ENCODE measurements at places on chromosomes 12 and 14.

- no peak for DNase-seq
Observed at GRCh38 chr12:64077922-64078321, 144.2 kb downstream of the KICS2 start.

DNA sequence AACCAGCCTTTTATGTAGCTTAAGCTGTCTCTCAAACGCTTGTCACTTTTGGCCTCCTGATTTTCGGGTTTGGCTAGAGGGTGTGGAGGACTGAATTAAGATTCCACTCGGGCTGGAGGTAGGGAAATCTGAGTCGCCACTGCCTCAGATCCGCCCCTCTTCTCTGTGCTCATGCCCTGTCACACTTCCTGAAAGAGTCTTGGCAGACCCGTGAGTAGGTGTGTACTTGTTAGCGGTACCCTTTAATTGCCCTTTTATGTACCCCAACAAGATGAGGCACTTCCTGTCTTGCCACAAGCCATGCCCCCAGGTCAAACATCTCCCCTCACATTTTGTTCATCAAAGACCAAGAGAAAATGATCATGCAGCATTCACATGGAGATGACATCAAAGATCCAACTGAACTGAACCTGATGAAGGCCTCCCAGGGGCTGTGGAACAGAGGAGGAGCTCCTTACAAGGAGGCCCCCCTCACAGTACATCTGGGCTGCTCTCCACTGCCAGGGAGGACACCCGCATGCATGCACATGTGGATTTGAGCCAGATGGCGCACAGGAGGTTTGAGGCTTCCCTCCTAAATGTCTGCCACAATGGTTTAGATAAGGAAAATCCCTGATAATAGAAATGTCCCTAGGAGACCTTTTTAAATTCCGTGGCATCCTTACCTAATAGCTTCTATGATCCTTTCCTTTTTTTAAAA is 86.5 kb upstream of the CDKN3 start:
- no peak for DNase-seq

- no peak for DNase-seq
Observed at GRCh38 chr12:57380300-57380699, 50.5 kb downstream of the R3HDM2 start.

DNA sequence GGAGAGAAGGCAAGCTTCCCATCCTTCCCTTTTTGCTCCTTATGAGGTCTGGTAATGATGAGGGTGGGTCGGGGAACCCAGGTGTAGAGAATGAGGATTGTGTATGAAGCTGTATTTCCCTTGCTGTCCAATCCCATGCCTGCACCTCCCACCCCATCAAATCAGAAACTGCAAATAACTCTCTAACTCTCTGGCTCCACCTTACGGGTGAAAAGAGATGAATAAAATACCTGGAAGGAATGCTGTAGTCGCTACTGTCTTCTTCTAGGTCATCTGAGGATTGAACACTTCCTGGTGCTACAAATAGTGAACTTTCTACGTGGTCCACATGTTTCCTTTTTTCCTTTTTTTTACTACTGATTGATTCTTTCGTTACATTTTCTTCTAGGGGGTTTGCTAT is 38.9 kb upstream of the DICER1 start:
- DNase-seq, result no peak

GRCh38 chr12:27385766-27386564 is 53.3 kb downstream of the BMAL2 start:
- DNase-seq, result no peak

- peak; percentile 29 for DNase-seq
Observed at GRCh38 chr14:64760146-64760755, 56.0 kb downstream of the PLEKHG3 start.

DNA sequence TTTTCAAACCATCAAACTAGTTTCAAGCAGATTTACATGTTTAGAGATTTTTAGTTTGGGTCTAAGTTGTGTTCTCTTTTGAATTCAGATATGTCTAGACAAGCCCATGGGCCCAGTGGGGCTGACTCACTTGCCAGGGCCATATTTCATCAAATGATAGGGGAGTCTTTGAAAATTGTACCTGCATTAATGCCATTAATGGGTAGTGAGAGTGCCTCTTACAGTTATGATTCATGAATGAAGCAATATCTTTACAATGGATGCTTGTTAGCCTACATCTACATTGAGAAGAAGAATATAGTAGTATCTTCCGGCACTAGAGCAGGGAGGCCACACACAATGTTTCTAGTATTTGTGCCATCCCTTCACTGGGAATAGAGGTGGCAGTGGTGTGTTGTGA is 174.2 kb upstream of the E2F7 start:
- DNase-seq, result no peak

GRCh38 chr12:131672311-131672940 is 38.5 kb upstream of the SFSWAP start:
- no peak for DNase-seq

- DNase-seq, result no peak
Observed at GRCh38 chr14:90518069-90518940, 121.5 kb downstream of the CALM1 start.

DNA sequence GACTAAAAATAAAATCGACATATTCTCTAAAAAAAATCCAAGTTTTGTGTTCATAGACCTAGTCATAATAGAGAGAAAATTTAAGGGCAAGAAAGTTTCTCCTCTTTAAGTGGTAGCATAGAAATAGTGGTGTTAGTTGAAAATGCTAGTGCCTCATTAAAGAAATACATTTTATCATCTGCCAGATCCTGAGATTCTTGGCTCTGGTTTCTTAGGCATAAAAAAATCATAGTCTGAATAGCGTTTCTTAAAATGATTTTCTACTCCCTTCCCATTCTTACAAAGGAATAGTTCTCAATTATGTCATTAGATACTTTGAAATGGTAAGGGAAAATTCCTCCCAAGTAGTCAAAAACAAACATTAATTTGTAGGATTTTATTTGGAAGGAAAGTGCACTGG is 212.8 kb downstream of the NELL2 start:
- no peak for DNase-seq

DNA sequence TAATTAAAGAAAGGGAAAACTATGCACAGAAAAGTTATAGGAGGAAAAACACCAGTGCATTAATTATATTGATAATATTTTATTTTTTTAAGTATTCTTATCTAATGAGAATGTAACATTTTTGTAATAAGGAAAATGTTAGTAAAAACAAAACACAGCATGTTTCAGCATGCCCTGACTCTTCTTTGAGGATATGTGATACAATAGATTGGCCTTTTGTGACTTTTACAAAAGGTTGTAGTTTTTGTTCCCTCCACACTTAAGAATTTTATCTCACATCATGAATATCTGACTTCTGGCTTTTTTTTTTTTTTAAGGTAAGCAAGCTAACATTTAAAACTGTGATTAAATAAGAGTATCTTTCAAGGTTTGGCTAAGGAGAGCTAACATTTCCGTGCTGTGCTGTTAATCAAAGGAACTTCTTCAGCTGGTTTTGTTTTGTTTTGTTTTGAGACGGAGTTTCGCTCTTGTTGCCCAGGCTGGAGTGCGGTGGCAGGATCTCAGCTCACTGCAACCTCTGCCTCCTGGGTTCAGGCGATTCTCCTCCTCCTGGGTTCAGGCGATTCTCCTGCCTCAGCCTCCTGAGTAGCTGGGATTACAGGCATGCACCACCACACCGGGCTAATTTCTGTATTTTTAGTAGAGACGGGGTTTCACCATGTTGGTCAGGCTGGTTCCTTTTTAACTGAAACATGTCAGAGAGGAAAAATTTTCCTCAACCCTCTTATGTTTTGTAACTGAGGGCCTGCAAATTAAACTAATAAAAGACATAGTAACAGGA is 30.8 kb upstream of the RESF1 start:
- no peak for DNase-seq

DNA sequence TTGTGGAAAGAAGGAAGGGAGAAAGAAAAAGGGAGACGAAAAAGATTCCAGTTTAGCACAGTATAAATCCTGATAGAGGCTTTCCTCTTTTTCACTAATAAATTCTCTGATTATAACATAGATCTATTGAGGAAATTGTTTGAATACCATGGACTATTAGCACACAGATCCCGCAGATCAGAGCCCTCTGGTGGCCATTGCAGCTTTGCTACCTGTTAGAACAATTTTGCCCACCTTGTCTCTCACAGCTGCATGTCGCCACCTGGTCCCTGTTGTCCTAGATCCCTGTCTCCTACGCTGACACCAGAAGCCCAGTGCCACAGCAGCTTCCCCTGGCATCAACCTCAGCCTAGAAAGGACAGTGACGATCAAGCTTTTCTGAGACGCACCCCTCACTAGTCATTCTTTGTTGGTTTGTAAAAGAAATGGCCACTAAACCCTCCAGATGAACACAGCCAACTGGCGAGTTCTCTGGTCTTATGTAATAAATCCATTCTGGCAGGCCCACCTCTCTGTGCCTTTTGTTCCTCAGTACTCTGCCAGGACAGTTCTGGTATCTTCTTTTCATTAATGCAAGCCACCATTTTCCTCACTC is 9.9 kb downstream of the GPHB5 start:
- no peak for DNase-seq

DNA sequence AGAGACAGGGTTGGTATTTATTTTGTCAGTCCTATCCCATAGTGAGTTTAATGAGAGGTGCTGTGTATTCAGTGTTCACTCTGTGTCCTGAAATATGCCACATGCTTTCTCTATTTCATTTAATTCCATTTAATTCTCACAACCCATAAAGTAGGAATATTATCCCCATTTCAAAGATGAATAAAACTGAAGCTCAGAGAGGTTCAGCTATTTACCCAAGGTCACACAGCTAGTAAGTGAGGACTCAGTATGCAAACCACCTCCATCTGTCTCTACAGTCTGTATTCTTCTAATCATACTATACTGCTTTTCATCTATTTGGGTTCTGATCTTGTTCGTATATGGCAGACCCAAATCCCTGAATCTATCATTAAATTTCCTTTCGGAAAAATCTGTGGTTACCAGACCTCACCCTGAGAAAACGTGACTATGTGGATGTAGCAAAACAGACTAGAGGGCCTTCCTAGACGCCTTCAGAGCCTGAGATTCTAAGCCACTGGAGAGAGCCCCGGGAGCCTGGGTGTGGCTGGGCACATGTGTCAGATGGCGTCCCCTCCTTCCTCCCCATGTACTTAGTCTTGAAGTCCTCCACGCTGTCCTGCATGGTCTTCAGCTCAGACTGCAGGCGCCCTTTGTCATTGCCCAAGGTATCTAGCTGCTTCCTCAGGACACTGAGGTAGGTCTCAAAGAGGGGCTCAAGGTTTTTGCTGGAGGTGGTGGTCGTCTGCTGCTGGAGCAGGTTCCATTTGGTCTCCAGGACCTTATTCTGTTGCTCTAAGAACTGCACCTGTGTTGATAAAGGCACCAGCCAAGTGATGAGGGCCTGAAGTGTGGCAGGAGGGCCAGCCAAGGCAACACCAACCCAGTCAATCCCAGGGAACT is 2.5 kb downstream of the KRT4 start:
- DNase-seq, result no peak

DNA sequence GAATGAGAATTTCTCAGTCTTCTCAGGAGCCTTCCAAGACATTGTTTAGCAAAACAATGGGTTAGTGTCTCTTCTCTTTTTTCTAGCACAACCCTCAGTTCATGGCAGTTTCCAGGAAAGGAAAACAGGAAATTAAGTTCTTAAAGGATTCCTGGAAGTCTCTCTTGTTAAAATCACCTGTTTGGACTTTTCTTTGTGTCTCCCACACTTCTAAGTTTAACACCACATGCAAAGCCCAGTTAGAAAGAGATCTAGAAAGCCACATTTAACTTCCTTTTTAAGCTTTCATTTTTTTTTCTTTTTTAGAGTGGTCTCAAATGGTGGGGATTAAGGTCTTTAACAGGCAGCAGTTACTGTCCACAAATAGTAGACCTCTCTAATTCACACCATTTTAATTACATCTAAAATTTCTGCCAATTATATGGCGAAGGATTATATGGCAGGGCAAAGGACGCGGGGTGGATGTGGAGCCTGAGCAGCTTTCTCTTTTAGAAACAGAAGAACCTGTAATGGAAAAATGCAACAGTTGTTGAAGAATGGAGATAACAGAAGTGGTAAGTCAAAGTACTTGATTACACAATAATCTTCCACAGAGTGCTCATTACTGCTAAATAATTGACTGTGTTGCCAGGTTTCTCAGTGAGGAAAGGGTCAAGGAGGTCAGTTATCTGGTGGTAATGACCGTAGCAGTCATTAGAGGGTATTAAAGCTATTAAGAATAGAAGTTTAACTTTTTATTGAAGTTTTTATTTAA is 298.6 kb downstream of the AKAP6 start:
- DNase-seq, result no peak

- DNase-seq, result no peak
Observed at GRCh38 chr14:100114109-100114765, 45.2 kb downstream of the DEGS2 start.

- DNase-seq, result no peak
Observed at GRCh38 chr12:51886021-51886710, 1.7 kb upstream of the ANKRD33 start.

- no peak for DNase-seq
Observed at GRCh38 chr12:45191239-45191638, 24.7 kb upstream of the ANO6 start.

DNA sequence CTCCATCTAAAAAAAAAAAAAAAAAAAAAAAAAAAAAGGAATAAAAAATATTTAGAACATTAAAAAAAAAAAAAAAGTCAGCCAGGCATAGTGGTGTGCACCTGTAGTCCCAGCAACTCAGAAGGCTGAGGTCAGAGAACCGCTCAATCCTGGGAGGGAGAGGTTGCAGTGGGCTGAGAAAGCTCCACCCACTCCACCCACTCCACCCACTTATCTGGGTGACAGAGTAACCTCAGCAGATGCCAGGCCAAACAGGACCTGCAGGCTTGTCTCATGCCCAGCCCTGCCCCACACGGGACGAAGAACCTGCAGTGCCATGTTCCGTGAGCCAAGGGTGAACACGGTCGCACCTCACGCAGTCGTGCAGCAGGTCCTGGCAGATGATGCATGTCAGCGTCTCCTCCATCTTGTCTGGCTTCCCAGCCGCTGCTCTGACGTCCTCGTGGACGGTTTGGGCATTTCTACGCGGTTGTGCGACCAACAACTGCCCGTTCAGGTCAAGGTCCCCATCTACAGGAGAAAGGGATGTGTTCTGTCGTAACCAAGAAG is 28.6 kb downstream of the CHFR start:
- DNase-seq, result no peak

DNA sequence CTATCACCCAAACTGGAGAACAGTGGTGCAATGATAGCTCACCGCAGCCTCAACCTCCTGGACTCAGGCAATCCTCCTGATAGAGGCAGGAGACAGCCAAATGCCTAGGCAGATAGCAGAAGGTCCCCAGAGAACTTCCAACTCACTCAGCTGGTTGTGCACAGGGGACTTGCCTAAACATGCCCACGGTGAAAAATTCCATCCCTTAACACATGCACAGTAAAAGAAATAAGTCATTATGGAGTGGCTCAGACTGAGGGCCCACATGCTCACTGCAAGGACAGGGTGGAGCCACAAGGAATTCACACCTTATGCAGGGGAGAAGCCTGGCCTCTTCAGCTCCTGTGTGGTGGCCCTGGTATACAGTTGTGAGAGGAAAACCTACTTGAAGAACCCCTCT is 525.8 kb upstream of the ATP2B1 start:
- no peak for DNase-seq

GRCh38 chr14:51933191-51933590 is 56.2 kb upstream of the RTRAF start:
- DNase-seq, result no peak

GRCh38 chr12:117189725-117190209 is 503 bp downstream of the FBXO21 start:
- DNase-seq, result no peak
